SHP77 (cell line): ENCODE measurements at places on chromosomes 4 and X.
A peak's percentile ranks its signal among the peaks of the same experiment; 100 is the strongest.

GRCh38 chr4:53362093-53362492 lies 3.8 kb downstream of the SCFD2 start:
- no peak for DNase-seq

- no peak for DNase-seq
These were observed 14.1 kb upstream of the CD99 start for GRCh38 chrX:2676794-2677675.

DNA sequence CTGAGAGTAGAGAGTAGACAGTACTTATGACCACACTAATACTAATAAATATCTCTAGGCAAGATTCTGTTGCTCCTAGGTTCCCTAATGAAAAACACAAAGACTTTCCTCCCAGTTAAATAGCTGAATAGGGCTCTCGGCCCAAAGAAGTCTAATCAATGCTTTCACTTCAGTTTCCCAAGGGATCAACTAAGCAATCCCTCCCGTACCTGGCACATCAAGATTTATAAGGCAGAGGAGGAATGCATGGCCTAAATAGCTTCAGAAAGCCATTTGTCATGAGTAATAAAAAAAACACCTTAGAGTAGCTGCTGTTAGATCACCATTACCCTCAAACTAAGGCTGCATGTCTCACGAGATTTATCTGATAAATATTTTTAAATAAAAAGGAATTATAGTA lies 56.8 kb upstream of the EXOC1L start:
- DNase-seq, result no peak

- no peak for DNase-seq
These were observed 129.7 kb downstream of the CPE start for GRCh38 chr4:165508372-165509120.

DNA sequence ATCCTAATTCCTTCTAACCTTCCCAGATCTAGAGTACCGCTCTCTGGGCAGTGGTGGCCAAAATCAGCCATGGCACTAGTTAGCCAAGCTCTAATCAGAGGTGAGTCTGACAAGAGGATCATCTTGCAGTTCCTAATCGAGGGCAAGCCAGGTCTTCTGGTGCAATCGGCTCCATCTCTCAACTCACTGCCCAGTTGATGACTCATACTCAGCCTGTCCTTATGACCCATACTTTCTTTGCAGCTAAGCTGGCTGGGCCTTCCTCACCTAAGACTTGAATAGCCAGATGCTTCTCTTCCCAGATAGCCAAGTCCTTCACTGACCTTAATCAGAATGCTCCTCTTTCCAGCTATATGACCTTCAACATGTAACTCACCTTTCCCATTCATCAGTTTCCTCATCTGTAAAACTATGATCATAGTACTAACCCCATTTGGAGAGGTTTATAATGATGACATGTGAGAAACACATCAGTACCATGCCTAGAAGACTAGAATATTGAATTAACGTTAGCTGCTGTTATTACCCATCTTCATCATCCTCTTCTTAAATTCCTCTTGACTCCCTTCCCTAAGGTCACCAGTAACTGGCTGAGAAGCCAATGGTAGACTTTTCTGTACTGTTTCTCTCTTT lies 57.1 kb downstream of the RELL1 start:
- DNase-seq, result no peak

DNA sequence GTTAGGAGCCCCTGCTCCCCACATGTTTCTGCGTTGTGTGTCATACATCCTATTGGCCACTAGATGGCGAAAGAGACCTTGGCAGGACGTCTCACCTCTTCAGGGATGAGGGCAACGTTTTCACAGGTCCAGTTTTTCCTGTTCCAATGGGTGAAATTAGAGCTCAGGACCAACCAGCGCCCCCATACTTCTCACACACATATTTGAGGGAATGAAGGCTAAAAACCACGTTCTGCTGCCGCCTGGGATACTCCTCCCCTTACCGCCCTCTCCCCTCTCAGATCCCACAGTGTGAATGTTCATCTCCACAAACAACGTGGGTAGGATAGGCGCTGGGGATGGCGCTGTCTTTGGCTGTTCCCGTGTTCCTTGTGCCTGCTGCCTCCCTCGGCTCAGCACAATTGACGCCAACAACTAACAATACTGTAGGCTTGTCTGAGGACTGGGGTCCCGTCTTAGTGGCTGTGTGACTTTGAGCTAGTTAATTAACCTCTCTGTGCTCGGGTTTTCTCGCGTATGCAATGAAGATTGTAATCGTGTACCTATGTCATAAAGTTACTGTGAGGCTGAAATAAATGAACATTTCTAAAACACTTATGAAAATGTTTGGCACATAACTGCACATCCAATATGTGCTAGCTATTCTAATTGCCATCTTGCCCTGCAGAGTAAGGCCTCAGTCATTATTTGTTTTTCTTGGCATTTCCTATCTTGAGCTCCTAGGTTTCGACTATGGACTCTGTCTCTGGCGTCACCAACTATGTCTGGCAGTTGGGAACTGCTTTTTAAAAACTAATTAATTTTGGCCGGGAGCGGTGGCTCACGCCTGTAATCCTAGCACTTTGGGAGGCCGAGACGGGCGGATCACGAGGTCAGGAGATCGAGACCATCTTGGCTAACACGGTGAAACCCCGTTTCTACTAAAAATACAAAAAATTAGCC lies 181.3 kb upstream of the STK26 start:
- peak; percentile 5 for DNase-seq

- DNase-seq, result peak; percentile 29
These were observed 80.3 kb upstream of the LSM6 start for GRCh38 chr4:146095091-146095690.

GRCh38 chrX:139204898-139205667 lies 325.5 kb upstream of the F9 start:
- no peak for DNase-seq

DNA sequence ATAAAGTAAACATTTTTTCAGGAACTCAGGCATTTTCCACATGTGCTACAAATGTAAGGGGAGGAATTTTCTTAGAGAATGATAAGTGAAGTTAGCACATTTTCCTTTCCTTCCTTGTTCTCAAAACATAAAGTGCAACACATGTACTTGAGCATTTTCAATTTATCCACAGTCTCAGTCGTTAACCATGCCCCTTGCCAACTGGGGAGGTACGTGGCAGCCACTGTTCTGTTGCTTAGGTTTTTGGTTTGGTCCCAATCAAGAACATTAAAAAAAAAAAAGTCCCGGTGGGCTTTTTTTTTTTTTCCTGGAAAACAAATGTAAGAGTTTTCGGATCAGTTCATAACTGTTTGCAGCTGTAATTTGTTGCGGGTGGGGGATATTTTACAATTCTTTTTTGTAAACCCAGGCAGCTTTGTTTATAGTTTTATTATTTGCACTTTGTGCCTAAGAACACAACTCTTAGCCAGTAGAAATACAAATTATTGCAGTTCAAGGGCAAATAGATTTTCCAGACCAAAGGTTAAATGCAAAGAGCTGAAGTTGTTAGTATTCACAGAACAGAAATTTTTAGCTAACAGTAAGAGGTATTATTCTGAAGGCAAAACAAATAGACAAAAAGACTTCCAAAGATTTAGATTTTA lies 112.1 kb upstream of the NAP1L5 start:
- no peak for DNase-seq

DNA sequence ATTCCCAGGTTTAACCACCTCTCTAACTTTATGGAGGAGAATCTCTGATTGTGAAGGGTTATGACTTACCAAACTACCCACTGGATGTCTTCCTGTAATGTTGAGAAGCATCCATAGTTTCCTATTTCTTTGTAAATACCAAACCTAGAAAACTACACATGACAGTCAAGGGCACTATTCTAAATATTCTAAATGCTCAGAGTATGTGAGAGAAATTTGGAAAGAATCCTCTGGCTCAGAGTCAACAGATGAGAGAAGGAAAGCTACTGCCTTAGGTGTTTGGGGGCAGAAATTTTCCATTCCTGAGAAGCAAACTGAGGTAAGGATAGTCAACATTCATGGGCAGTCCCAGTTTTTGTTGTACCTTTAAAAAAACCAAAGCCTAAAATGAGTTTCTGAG lies 155.8 kb downstream of the KCNIP4 start:
- no peak for DNase-seq

- no peak for DNase-seq
These were observed 146.1 kb downstream of the GPR143 start for GRCh38 chrX:9619581-9619980.

GRCh38 chrX:138928737-138929459 lies 217.4 kb upstream of the FGF13 start:
- no peak for DNase-seq

GRCh38 chrX:7904562-7904961 lies 22.7 kb downstream of the PNPLA4 start:
- DNase-seq, result no peak

GRCh38 chr4:88191404-88191803 lies 33.0 kb upstream of the ABCG2 start:
- DNase-seq, result no peak

- no peak for DNase-seq
These were observed 1.3 kb downstream of the NKRF start for GRCh38 chrX:119604766-119605463.

GRCh38 chr4:181579486-181579885 lies 663.7 kb upstream of the TENM3 start:
- DNase-seq, result no peak

DNA sequence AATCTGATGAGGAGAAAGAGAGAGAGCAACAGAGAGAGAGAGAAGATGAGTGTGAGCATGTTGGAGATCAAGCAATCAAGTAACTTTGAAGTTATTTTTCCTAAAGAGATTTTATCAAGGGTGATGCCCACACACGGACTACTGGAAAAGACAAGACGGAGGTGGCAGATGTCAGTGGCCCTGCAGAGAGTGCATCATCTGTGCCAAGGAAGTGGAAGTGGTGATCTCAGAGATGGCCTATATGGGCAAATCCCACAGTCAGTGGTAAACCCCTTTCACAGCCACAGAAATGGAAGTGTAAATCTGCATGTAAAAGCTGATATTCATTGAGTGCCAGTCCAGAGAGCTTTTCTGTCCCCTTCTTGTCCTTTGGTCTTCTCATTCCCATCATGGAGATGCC lies 577.2 kb upstream of the AADAT start:
- no peak for DNase-seq

- DNase-seq, result peak; percentile 30
These were observed 137.3 kb upstream of the FTHL17 start for GRCh38 chrX:31209005-31209628.

DNA sequence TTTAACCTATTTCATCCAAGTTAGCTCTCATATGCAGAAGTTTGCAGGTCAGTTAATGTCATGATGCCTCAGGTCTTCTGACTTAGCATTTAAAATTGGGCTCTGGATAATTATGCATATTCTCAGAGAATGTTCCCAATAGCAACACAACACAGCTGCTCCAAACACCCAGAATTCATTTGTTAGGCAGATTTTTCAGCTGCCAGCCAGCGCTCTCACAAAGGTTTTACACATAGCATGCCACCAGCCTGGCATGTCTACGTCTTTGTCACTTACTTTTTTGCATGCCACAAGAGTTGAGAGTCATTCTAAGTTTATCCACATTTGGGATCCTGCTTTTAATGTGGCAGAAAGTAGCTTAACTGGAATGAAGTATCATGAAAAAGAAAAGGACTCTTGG lies 84.8 kb downstream of the LIMCH1 start:
- no peak for DNase-seq

- no peak for DNase-seq
These were observed 62.5 kb downstream of the PGRMC2 start for GRCh38 chr4:128225148-128225547.

- DNase-seq, result no peak
These were observed 64.1 kb upstream of the GUCY1A1 start for GRCh38 chr4:155602351-155603140.

DNA sequence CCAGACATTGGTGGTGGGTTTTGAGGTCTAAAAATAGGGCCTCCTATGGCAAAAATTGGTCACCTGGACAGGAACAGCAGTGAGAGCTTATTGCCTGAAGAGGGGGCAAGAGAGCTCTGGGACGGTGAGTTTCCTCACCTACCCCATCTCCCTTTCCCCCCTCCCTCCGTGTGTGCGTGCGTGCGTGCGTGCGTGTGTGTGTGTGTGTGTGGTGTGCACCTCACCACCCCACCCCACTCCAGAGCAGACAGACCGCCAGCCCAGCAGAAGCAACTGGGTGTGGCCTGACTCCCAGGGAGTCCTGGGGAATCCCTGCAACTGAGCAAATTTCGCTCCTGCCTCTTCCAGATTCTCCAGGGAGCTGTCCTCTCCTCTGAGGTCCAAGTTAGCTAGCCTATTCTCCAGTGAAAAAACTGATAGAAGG lies 44.7 kb downstream of the PRPS1 start:
- DNase-seq, result peak; percentile 37

- DNase-seq, result no peak
These were observed 9.5 kb upstream of the QRFPR start for GRCh38 chr4:121390335-121390734.

DNA sequence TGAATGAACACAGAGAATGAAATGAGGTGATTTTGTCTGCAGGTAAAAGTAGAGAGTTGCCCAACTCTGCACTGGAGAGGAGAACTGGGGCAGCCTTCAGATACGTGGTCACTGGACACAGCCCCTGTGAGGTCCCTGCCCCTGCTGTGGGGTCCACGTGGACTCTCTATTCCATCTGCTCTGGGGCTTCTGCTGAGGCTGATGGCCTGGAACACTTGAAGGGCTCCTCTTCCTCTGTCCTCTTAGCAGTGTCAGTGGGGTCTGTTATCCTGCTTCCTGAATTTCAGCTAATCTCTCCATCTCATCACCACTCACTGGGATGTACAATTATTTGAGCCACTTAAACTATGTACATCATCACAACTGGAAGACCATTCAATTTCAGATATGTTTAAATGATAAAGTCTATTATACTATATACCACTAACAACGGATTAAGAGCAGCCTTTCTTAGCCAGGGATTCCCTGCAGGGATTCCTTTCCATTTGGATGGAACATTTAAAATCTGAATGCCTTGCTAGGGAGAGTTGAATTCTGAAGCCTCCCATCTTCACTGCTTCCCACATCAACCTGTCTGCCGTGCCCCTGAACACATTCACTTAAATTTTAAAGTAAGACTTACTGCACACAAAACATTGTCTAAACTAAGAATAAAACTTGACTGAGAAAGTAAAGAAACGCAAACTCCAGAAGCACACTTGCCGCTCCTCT lies 74.0 kb downstream of the CC2D2A start:
- DNase-seq, result no peak

GRCh38 chr4:101678180-101678579 lies 112.3 kb upstream of the BANK1 start:
- no peak for DNase-seq

DNA sequence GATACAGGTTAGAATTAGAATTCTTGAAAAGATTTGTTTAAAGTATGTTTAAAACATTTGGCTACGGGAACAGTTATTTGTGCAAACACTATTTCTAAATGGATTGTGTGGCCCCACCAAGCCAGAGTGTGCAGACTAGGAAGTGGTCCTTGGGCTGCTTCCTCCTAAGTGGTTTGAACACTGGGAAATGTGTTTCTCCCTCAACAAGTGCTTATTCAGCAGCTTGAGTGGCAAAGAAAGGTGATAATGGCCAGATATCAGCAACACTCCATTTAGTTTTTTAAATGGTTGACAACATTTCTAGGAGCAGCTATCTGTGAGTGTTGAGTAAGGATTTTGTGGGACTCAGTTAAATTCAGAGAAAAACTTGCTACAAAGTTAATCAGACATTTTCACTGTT lies 141.4 kb upstream of the LNX1 start:
- no peak for DNase-seq
